ENCODE measurements at places on chromosomes 7 and 10. TPM values are rescaled to one million over a fixed set of nuclear protein-coding genes. Genes with fewer than 3 reads are reported as not detected.

GRCh38 chr10:55287346-55287745 lies 486.3 kb upstream of the PCDH15 start:
- DNase-seq: no peak

DNA sequence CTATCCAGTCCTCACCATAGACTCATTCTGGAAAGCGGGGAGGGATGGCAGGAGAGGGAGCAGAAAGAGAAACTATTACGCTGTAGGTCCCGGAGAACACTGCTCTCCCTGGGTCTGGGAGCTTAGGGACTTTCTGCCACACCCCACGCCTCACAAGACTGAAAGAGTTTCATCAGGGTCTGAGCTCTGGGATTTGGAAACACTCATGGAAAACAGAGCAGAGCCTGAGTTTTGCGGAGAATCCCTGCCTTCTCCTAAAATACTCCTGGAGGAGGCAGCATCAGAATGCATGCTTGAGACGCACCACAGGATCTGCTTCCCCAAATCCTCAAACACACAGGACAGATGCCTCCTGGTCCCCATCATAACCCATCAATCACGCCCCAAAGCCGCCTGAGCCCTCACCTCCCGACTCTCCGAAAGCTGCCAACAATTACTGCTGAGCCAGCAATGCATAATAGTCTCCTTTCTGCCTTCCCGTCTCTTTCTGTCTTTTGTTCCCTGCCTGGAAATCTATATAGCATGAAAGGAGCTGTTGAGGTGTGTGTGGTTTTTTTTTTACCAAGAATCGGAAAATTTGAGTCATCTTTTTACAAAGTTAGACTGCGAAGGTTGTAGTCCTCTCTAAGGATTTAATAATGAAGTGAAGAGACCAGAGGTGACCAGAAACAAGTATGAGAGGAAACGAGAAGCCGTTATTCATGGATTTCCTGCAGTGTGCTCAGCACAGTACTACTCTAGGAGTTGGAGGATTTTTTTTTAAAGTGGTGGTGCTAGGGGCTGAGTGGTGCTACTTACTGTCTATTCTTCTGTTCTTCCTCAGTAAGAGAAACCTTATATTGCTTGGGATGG lies 37.7 kb downstream of the ASB13 start:
- DNase-seq: no peak

ZNF467 gene
- total RNA-seq: 0.48 TPM

- no peak for DNase-seq
Observed at GRCh38 chr7:142485617-142486226, 227.9 kb upstream of the PRSS58 start.

DNA sequence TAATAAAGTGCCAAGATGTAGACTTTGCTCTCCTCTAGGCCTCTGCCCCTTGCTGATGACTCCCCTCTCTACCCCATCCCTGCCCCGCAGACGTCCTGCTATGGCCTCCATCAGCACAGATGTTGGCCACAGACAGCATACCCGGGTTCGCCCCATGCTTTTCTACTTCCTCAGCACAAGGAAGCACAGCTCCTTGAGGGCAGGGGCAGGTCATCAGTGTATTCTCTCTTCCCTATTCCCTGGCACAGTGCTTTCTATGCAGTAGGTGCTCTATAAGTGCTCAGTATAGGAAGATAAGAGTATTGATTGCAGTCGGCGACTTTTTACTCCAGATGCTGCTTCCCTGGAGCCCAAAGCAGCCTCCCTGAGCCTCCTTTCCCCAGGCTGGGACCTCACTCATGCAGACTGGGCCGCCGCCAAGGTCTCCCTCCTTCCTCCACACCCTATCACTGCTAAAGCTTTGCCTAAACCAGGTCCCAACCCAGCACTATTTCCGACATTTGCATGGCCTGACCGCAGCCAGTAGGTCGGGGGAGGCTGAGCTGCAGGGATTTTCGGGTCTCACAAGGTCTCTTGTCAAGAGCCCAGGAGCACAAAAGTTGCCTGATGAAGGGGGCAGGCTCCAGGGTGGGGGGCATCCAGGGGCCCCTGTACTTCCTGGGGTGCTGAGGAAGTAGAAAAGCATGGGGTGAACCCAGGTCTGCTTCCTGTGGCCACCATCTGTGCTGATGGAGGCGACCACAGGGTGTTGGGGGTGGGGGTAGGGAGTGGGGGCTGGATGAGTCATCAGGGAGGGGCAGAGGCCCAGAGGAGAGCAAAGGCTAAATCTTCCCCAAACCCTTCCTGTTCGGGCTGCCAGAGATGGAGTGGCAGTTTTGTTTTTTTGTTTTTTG lies 8.0 kb downstream of the CALHM3 start:
- DNase-seq: no peak

All from foreskin keratinocyte (primary cell).